Stimulated activated CD8-positive, alpha-beta memory T cell treated with anti-CD3 and anti-CD28 coated beads, Interleukin-12 subunit alpha, Interleukin-12 subunit beta, amount 100 ng/mL, for 4 hours (primary cell): ENCODE measurements at places on chromosomes 5 and 9.

- DNase-seq: no peak
Observed at GRCh38 chr9:37218800-37219425, 98.5 kb downstream of the ZCCHC7 start.

DNA sequence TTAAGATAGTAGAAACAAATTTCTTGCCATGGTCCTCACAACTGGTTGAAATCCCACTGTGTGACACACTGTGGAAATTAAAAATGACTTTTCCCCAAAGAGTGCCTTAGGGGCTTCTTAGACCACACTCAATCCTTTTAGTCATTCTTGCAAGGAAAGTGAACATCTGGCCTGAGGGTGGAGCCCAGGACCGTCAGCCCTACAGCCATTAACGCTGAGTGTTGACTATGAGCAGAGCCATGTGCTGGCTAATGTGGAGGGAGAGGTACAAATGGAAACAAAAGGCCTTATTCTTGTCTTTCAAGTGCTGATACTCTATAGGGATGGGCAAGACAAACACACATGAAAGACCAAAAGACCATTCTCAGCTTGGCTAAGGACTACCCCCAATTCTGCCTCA lies 456.5 kb downstream of the ZSWIM6 start:
- DNase-seq: no peak

DNA sequence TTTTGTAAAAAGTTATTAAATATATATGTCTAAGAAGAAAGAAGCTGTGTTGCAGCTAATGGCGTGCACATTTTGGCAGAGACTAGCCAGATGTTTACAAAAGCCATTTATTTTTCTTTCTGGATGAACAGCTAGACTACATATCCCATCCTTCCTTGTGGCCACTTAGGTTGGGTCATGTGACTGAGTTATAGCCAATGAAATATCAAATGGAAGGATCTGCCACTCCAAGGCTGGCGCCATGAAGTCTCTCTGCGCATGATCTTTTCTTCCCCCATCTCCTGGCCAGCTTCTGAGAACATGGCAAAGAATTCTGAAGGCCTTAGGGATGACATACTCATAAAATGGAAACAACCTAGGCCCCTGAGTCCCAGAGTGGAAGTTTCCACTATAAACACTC lies 244.2 kb upstream of the DAB2 start:
- no peak for DNase-seq

GRCh38 chr5:55450050-55450765 lies 84.6 kb downstream of the PLPP1 start:
- DNase-seq: no peak

DNA sequence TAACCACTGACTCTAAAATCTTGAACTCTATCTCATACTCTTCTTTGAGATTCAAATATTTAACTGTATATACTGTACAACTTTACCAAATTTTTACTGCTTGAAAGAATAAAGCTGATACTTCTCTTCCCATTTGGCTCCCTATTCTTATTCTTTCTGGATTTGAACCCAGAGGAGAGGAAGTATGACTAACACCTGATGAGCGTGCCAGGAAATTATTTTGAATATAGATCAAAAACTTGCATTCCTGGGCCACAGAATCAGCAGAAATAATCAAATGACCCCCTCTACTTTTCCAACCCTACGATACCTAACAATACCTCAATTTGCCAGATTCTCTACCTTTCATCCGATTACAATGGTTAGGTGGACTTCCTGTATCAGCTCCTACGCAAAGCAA lies 285.8 kb downstream of the ISL1 start:
- DNase-seq: no peak

- DNase-seq: no peak
Observed at GRCh38 chr5:161086461-161086860, 234.4 kb upstream of the ATP10B start.

DNA sequence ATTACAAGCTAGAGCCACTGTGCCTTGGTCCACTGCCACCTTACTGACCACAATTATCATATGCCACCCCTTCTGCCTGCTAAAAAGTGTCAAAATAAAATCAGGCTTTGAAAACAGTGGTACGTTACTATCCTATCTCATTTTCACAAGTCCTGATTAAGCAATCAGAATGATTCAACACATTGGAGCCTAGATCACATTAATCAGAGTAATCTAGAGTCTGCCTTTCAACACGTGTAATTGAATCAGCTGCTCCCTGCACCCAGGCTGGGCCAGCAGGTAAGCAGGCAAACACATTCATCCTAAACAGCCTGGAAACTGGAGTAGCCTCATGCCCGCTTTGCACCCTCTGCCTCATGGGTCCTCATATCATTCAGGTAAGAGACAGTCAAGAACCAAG lies 186.2 kb downstream of the DCP2 start:
- no peak for DNase-seq

- DNase-seq: no peak
Observed at GRCh38 chr5:149540089-149540488, 11.2 kb downstream of the CSNK1A1 start.

DNA sequence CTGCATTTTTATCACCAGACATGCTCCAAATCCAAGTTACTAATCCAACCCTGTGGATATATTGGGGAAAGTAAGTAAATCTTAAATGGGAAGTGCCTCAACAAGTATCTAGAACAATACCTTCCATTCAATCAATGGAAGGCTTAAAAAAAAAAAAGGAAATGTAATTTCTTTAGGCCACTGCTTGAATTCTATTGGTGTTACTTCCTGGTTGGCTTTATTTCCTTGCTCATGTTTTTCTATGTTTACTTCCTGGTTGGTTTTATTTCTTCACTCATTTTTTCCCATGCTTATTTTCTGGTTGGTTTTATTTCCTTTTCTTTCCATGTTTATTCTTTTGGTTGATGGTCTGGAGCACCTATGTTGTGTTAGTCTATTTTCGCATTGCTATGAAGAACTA lies 363.9 kb downstream of the KDM4C start:
- DNase-seq: no peak

DNA sequence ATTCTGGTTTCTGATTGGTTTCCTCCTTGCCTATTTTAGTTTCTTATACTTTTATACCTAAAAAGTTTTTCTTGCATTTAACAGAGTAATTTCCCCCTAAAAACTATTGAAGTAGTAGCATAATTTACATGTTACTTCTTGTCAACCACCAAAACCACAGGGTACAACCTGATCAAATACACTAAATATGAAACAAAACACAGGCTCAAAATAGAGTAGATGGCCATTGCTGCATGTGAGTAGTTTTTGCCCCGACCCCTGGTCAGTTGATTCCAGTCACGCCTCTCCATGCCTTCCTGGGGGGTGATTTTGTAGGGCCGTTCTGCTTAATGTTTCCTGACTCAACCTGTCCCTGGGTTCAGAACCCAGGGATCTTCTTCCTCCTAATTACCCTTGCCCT lies 101.8 kb downstream of the TLE4 start:
- no peak for DNase-seq

- no peak for DNase-seq
Observed at GRCh38 chr5:67249590-67249895, 52.9 kb upstream of the CD180 start.

DNA sequence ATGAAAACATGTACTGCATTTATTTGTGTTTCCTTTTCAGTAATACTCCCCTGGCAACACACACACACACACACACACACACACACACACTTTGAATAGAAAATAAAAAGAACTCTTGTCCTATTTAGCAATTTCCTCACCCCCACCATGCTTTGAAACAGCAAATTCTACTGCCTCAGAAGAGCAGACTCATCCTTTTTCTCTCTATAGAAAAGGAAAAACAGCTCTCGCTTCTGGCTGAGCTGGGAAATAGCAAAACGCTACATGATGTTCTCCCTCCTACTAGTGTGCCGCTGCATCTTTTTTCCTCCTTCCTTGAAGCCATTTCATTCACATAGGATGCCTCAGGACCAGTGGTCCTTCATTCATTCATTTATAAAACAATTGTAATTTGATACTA lies 453.6 kb downstream of the CSNK1G3 start:
- DNase-seq: no peak

- DNase-seq: no peak
Observed at GRCh38 chr5:169429044-169429443, 128.1 kb upstream of the SLIT3 start.

- no peak for DNase-seq
Observed at GRCh38 chr5:26805076-26805475, 233.3 kb downstream of the CDH9 start.

GRCh38 chr9:130029223-130029973 lies 13.6 kb downstream of the FNBP1 start:
- DNase-seq: no peak

GRCh38 chr9:126338945-126339344 lies 12.3 kb downstream of the MVB12B start:
- no peak for DNase-seq

DNA sequence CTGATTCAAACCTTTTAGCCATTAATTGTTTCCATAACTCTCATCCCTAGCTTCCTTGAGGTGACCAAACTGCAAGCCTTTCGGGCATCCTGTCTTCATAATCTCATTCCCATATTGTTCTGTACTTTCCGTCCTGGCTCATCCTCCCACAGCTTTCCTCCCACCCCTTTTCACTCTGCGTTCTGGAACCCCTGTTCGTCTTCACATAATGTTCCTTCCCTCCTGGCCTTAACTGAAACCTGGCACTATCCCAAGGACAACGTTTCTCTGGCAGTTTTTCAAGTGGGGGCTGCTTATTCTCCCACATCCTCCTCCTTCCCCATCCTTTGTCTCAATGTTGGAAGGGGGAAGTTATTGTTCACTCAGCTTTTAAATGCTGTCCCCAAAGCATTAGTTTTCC lies 1.5 kb downstream of the ZNF189 start:
- no peak for DNase-seq

GRCh38 chr5:109099081-109099480 lies 310.7 kb downstream of the PJA2 start:
- DNase-seq: no peak

GRCh38 chr5:122182491-122182921 lies 53.2 kb downstream of the ZNF474 start:
- DNase-seq: no peak

DNA sequence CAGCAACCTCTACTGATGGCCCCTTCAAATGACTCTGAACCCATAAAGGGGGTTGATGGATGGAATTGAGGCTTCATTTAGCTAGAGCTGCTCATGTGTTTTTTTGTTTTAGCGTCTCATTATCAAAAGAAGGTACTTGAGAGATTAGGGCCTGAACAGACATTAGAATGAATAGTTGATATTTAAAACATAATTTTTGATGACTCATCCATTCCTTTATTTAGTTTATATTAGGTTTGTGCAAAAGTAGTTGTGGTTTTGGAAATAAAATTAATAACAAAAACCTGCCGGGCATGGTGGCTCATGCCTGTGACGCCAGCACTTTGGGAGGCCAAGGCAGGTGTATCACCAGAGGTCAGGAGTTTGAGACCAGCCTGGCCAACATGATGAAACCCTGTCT lies 485.9 kb downstream of the PSAT1 start:
- DNase-seq: no peak

DNA sequence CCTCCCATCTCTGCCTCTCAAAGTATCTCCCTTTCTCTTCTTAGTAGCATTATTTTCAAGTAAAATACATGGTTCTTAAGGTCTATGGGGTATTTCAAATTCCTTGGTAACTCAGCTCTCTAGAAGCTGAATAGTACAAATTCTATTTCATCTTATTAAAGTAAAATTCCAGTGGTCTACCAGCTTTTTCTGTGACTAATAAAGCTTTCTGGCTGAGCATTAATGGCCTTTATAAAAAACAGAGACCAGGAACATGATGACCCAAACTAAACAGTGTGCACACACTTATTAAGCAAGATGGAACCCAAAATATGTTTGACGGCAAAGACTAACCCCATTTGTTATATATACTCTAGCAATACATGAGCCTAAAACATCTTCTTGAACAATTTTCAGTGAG lies 142.6 kb downstream of the OR2K2 start:
- DNase-seq: no peak

GRCh38 chr5:21398511-21398910 lies 1410.5 kb upstream of the CDH18 start:
- DNase-seq: no peak

GRCh38 chr5:62640446-62640845 lies 61.8 kb downstream of the LRRC70 start:
- no peak for DNase-seq

GRCh38 chr9:77673941-77674791 lies 26.0 kb upstream of the GNA14 start:
- DNase-seq: no peak

- no peak for DNase-seq
Observed at GRCh38 chr5:83662558-83662957, 58.1 kb downstream of the HAPLN1 start.

DNA sequence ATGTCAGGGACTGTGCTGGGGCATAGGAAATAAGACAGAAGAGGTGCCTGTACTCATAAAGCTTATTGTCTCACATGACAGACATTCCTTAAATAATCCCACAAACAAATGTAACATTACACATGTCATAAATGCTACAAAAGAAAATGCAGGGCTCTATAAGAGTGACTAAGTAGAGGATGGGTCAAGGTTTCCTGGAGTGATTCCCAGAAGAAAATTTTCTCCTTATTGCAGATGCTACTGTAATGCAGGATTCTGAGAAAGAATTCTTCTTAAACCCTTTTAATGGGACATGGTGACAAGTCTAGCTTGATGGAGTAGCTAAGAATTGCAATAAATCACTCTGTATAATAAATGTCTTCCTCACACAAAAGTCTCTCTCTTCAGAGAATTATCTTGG lies 55.7 kb downstream of the SH3TC2 start:
- DNase-seq: no peak

- DNase-seq: no peak
Observed at GRCh38 chr9:82152181-82152580, 163.6 kb downstream of the SPATA31D1 start.

GRCh38 chr5:137901011-137901817 lies 12.0 kb downstream of the PKD2L2 start:
- no peak for DNase-seq

DNA sequence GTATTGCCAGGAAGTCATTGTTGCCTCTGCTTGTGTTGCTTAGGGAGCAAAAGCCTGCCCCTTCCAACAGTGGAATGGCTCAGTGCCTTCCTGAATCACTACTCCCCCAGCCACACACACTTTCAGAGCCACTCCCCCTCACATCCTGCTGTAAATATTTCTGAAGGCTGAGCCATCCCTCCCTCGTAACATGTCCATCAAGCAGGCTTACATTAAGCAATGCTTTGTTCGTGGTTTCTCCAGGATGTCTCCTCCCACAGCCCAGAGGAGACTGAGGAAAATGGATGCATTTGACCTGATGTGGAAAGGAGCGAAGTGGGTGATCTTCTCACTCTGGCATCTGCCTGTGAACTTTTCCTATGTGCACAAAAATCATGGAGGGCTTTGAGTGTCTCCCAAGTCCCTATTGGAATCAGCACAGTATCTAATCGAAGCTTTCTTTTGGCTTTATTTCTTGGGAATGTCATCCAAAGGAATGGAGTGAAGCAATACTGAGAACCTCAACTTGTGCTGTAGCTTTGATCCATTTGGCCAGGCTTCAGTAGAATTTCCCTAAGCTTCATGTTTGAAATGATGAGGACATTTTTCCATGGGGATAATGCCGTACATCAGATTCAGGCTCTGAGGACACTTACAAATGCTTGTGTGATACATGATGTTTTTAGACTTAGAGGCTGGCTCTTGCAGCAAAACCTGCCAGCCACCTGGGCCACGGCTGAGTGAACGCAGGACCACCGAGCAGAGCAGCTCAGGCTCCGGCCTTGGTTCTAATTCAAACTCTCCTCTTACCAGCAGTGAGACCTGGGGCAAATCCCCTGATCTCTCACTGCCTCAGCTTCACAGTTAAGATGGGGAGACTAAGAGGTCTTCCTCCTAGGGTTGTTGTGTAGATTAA lies 389.1 kb downstream of the ENC1 start:
- no peak for DNase-seq

GRCh38 chr5:138366632-138367382 lies 14.3 kb downstream of the KDM3B start:
- no peak for DNase-seq

- DNase-seq: no peak
Observed at GRCh38 chr9:127886401-127886972, 9.0 kb upstream of the AK1 start.
